ENCODE measurements at places on chromosomes 2 and 18. TPM values are rescaled to one million over a fixed set of nuclear protein-coding genes. Genes with fewer than 3 reads are reported as not detected.

The CFAP65 gene
- not detected for total RNA-seq

The YWHAQ gene
- 368 TPM for total RNA-seq

The AKAIN1 gene
- not detected for total RNA-seq

The STPG4 gene
- total RNA-seq = not detected

The LPIN1 gene
- 36.5 TPM for total RNA-seq

The USP37 gene
- 53.2 TPM for total RNA-seq

The OXER1 gene
- total RNA-seq = 0.40 TPM

The CD8A gene
- total RNA-seq = 432 TPM

The ANKRD53 gene
- total RNA-seq = not detected

The FNDC4 gene
- total RNA-seq = not detected

The BCL2 gene
- 104 TPM for total RNA-seq

The DIPK1C gene
- not detected for total RNA-seq

The CXCR4 gene
- total RNA-seq = 103 TPM

The UGT1A3 gene
- not detected for total RNA-seq

The GALR1 gene
- total RNA-seq = not detected

The KHK gene
- 6.7 TPM for total RNA-seq

The CRYGC gene
- not detected for total RNA-seq

The ADAM23 gene
- total RNA-seq = 0.54 TPM

The RGPD4 gene
- total RNA-seq = 0.07 TPM

The NPAS2 gene
- 15.2 TPM for total RNA-seq

The ERBB4 gene
- total RNA-seq = not detected

The MTA3 gene
- 32.6 TPM for total RNA-seq

The FOXI3 gene
- total RNA-seq = not detected

The MSGN1 gene
- not detected for total RNA-seq

The DPY30 gene
- 68.5 TPM for total RNA-seq

The DNER gene
- total RNA-seq = not detected

The MAB21L4 gene
- not detected for total RNA-seq

The KCNJ13 gene
- total RNA-seq = not detected

The GKN2 gene
- total RNA-seq = not detected

The KLHL29 gene
- 1.0 TPM for total RNA-seq

The CCDC142 gene
- 10.3 TPM for total RNA-seq

The SAG gene
- total RNA-seq = not detected

The FBXO48 gene
- 1.3 TPM for total RNA-seq

The TTC27 gene
- 30.1 TPM for total RNA-seq

The SMCHD1 gene
- total RNA-seq = 98.9 TPM

The LYG1 gene
- 0.81 TPM for total RNA-seq
